ENCODE measurements at places on chromosomes 3 and 15. TPM values are rescaled to one million over a fixed set of nuclear protein-coding genes. Genes with fewer than 3 reads are reported as not detected.

GRCh38 chr3:17412950-17413530 is 329.4 kb downstream of the TBC1D5 start:
- no peak for DNase-seq

DNA sequence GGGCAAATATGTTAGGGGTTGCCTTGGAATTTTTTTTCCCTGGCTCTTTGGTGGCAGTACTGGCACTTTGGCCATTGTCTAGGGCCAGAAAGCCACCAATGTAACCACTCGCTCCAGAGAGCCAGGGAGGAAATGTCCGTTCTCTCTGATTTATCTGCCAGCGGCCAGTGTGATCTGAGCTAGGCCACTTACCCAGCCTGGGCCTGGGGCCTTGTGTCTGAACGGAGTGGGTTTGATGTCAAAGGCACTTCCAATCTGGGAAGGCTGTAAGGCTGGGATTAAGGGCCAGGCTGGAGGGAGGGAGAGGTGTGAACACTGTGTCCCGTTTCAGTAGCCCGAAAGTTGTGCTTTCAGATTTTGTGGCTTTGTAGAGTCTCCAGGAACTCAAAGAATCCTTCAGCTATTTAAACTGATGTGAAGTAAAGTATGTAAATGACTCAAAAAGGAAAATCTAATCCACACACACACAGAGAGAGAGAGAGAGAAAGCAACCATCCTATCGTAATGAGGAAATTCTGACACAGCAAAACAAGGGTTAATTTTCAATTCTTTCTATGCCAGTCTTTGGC is 271.0 kb downstream of the PDZRN3 start:
- no peak for DNase-seq

DNA sequence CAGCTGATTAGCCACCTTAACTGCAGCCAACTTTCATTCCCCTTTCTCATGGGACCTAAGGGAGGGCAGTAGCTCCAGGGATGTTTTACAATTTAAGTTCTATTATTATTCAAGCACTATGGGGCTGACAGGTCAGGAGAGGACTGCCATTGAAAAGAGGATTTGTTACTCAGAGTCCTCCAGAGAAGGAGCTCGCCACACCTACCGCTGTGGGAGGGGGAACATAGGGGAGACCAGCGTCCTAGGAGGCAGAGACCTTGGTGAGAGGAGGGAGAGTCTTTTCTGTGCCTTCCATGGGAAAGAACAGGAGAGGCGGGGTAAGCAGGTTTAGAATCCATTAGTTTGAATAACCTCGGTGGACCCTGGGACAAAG is 14.4 kb downstream of the ATP10A start:
- no peak for DNase-seq

GRCh38 chr3:32712506-32713055 is 27.6 kb downstream of the CNOT10 start:
- DNase-seq: no peak

- no peak for DNase-seq
These were observed 226.0 kb downstream of the TCF12 start for GRCh38 chr15:57144448-57144847.

- no peak for DNase-seq
These were observed 51.0 kb downstream of the NKIRAS1 start for GRCh38 chr3:23865595-23866396.

DNA sequence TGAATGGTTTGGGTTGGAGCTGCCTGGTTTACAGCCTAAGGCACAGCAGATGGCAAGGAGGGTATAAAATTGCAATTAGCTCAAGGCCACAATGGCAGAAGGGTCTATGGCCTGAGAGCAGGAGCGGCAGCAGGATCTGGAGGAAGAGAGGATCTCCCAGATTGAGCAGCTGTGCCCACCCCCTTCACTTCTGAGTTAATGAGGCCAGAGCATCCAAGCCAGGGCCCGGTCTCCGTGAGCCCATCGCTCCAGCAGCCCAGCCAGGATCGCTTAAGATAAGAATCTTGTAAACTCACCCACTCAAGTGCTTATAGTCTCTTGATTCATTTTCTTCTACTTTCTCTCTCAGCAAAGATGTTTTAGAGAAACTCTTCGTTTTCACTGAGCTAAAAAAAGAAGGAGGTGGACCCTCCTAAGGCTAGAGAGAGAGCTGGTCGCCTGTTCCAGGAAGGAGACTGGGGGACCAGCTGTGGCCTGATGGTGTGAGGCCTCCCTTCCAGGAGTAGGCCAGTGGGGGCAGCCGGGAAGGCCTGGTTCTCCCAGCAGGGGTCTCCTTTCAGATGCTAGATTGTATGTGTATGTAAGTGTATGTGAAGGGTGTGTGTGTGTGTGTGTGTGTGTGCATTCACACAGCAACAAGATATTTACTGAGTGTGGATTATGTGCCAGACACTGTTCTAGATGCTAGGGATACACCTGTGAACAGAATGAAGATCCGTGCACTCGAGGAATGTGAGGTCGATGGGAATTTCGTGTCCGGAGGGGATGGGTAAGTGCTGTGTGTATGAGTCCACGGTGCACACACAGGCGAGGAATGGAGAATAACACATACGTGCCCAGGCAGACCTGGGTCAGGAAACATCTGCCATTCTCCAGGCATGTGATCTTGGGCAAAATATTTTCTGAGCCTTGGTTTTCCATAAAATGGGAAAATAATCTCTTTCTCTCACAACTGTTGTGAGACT is 18.6 kb downstream of the MAGEF1 start:
- DNase-seq: no peak

DNA sequence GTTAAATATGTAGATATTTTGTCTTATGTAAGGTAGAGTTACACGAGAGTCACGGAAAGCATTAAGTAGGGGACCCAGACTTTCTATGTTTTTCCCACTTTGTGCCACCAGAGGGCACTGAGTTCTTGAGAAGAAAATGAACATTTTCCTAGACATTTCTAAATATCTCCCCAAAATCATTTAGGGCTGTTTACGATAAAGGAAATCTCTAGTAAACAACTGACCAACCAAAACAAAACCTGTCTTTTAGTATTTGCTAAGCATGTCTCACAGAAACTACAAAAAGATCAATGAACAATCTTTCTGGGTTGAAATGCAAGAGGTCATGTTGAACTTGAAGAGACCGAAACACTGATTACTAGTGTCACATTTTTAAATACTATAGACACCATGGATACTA is 16.1 kb downstream of the POU1F1 start:
- DNase-seq: peak; percentile 37

DNA sequence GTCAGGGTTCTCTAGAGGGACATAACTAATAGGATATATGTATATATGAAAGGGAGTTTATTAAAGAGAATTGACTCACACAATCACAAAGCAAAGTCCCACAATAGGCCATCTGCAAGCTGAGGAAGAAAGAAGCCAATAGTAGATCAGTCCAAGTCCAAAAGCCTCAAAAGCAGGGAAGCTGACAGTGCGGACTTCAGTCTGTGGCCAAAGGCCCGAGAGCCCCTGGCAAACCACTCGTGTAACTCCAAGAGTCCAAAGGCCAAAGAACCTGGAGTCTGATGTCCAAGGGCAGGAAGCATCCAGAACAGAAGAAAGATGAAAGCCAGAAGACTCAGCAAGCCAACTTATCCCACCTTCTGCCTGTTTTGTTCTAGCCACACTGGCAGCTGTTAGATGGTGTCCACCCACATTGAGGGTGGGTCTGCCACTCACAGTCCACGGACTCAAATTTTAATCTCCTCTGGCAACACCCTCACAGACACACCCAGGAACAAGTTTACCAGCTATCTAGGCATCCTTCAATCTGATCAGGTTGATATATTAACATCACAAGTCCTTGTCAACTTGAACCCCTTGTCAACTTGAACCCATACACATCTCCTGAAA is 54.2 kb upstream of the ACAD9 start:
- no peak for DNase-seq

GRCh38 chr15:34514251-34514670 is 69.2 kb downstream of the GOLGA8B start:
- peak; percentile 70 for DNase-seq

- no peak for DNase-seq
These were observed 314.7 kb downstream of the RORA start for GRCh38 chr15:60914360-60914759.

GRCh38 chr15:73232776-73233175 is 136.0 kb downstream of the HCN4 start:
- DNase-seq: no peak

- DNase-seq: no peak
These were observed 113.2 kb downstream of the PPP2R3A start for GRCh38 chr3:136078421-136079364.

DNA sequence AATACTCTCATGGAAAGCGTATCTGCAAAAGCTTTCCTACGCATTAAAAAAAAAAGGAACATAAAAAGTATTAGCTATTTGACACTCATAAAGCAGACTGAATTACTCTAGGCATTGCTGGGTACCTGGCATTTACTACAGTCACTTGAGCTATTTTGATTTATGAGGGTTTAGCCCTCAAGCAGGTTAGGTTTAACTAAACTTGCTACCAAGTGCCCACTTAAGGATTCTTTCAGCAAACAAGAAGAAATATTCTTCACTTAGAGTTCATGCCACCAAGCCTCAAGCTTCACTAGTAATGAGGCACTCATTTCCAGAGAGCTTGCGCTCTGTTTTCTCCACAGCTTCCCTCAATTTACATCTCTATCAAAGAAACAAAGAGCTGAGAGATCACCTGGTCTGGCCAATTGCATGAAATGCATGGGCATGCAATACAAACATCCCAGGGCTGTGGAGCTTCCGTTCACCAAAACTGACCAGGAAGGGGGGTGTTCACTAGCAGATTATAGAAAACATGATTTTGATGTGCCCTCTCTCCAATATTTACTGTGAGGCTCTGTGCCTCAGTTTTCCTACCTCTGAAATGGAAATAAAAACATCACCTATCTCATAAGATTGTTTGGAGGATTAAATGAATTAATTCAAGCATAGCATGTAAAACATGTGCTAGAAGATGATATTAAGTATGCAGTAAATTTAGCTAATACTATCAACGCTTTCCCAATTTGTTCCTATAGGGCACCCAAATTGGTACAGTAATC is 217.3 kb downstream of the RORA start:
- DNase-seq: no peak

DNA sequence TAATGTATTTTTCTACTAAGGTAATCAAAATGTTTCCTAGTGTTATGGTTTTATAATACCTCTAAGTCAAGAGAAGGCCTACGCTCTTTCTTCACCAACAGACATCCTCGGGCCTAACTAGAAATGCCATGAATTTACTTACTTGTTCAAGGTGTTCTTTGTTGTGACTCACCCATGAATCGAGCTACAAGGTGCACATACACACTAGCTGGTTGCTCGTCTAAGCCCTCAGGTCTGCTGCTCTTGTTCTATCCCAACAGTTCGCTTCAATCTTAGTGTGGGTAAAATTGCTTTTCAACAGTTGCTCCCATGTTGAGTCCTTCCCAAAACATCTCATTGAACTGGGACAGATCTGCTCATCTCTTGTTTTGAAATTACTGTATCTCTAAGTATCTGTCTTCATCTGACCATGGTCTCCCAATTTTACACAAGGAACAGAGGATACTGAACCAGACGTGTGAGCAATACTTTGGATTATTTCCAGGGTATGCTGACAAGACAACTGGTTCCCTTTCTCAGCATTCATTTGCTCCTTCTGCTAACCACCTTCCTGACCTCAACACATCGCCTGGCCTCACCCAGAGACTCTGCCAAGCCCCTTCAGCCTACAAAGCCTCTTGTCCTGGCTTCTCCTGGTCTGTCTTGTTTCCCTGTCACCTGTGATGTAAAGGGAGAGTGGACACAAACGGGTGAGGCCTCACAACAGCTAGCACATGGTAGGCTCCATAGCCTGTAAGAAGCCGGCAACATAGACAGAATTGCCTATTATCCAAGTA is 84.2 kb downstream of the NEDD4 start:
- no peak for DNase-seq

- no peak for DNase-seq
These were observed 8.5 kb downstream of the SEMA4B start for GRCh38 chr15:90209591-90209990.

DNA sequence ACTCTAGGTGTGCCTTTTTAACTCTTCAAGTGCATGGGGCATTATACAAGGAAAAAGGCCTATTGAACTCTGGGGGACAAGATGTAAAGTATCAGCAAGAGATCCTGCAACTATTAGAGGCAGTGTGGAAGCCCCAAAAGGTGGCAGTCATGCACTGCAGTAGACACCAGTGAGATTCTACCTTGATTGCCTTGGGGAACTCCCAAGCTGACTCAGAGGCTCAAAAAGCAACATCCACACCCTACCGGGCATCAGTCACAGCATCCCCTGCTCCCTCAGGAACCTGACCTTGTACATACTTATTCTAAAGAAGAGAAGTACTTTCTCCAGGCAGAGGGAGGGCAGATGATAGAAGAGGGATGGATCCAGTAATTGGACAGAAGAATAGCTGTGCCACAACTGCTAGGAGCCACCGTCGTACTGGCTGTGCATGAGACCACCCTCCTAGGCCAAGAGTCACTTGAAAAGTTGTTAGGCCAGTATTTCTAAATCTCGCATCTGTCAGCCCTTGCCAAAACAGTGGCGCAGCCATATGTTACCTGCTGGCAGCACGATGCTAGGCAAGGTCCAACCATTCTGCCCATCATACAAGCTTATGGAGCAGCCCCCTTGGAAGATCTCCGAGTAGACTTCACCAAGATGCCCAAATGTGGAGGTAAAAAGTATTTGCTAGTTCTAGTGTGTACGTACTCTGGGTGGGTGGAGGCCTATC is 523.1 kb upstream of the FRG2C start:
- DNase-seq: no peak

GRCh38 chr3:196055683-196056270 is 26.1 kb downstream of the TFRC start:
- DNase-seq: peak; percentile 40

DNA sequence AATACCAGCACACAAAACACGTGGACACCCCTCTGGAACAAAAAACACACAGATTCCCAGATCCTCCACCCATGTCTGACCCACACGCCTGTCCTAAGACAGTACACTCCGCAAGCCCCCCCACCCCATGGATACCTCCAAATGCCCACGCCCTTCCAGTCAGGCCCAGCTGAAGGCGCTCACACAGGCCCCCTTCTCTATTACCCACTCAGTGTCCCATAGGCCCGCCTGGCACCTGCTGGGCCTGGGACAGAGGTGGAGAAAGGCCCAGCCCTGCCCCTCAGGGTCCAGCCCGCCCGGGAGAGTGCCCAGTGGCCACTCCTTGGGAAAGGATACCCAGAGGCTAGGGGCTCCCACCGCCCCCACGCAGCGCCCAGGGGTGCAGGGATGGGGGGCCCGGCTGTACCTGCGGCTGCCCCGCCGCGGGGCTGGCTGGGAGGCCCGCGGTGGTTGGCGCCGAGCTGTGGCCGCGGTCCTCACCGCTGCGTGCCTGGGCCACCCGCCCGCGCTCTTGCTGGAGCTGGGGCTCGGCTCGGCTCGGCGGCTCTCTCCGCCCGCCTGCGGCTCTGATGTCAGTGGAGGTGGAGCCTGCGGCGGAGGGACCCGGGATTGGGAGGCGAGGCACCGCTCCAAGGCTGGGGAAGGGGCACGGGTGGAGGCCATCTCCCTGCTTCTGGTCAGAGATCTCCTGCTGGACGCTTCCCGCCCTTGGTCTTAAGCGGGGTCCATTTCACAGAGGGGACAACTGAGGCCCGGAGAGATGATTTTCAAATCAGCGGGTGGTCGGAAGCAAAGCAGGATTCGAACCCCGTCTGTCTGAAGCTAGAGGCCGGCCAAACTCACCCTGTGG is at the start of gene CAMK1:
Gene CAMK1 (minus strand): TSS at position 522 of the 850 bp plus-strand sequence. CDS start 2,198 bp downstream, outside the sequence.
- DNase-seq: peak; percentile 89

The TMEM39A gene
- 40.4 TPM for polyA plus RNA-seq

The FBXO40 gene
- 0.08 TPM for polyA plus RNA-seq

The HRH1 gene
- polyA plus RNA-seq: 2.2 TPM

The ZBTB47 gene
- 13.3 TPM for polyA plus RNA-seq

The MAP2K5 gene
- 32.0 TPM for polyA plus RNA-seq

The FGF12 gene
- 42.4 TPM for polyA plus RNA-seq

The GOLGA6L2 gene
- 0.24 TPM for polyA plus RNA-seq

All from adrenal gland (tissue), 19 donors.